ENCODE measurements at places on chromosomes 11 and 22. TPM values are rescaled to one million over a fixed set of nuclear protein-coding genes. Genes with fewer than 3 reads are reported as not detected.

DNA sequence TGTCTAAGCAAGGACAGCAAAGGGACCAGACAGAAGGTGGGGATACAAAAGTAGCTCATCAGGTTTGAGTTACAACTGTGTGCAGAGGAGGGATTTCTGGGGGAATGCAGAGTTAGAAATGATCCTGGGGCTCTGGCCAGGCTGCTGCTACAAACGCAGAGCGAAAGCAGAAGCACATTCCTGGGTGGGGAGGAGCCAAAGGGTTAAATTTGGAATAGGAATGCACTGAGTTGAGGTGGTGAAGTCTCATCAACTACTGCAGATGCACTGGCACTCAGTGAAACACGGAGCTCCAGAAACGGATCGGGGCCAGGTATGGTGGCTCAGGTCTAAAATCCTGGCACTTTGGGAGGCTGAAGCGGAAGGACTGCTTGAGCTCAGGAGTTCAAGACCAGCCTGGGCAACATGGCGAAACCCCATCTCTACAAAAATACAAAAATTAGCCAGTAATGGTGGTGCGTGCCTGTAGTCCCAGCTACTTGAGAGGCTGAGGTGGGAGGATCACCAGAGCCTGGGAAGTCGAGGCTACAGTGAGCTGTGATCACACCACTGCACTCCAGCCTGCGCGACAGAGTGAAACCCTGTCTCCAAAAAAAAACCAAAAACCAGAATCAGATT, 3.2 kb downstream of the CHKA start:
- DNase-seq, result no peak

GRCh38 chr22:49244466-49245420, 582.9 kb downstream of the BRD1 start:
- DNase-seq, result no peak

DNA sequence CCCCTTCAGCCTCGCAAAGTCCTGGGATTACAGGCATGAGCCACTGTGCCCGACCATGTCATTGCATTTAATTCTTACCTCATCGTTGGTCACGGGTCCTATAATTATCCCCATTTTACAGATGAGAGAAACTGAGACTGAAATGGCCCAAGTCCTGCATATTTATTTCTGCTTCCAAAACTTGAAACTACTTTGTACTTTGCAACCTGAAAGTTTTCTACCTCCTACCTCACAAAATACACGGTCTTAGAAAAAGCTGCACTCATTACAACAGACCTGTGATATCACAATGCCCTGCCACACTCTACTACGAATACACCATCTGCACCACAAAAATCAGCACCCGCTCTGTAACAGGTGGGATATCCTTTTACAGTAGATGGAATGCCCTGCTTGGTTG, 189.1 kb downstream of the ADAMTS15 start:
- DNase-seq, result no peak

- DNase-seq, result peak; percentile 32
Observed at GRCh38 chr22:37419969-37420685, 7.2 kb downstream of the ELFN2 start.

The GDPD4 gene
- total RNA-seq, result not detected

DNA sequence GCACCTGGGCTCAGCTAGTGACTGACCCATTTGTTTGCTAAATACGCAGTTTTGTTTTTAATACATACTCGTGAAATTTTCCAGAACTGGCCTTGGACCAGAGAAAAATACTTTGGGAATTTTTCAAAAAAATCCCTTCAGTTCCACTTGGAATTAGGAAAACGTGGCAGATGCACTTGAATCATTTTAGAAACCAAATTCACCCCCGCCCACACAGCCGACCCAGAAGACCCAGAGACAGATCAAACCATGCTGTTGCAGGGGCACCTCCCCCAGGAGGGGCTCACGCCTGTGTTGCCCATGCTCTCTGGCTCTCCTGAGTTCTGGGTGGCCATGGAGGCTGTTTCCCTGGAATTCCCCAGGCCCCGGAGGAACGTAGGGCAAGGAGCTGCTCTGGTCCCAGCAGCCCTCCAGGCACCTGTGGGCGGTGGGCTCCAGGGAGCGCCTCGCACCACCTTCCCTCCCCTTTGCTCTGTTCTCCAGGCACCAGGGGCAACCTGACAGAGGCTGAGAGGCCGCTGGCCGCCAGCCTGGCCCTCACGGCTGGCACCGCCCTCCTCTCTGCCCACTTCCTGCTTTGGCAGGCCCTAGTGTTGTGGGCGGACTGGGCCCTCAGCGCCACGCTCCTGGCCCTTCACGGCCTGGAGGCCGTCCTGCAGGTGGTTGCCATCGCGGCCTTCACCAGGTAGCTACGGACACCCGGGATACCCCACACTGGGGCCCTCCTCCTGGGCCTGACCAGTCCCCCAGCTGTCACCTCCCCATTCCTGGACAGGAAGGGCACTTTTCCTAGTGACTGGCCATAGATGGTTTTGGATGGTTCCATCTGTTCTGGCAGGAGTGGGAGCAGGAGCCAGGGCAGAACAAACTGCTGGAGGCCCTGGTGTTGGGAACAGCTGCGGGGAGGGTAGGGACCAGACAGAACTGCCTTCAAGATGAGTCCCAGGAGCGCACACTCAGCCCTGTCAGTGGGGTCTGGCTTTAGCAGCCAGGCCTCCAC, 3.3 kb upstream of the EPS8L2 start:
- no peak for DNase-seq

The FXYD2 gene
- total RNA-seq, result not detected

The FJX1 gene
- total RNA-seq, result 34.3 TPM

GRCh38 chr11:71212871-71213559, 39.4 kb downstream of the SHANK2 start:
- no peak for DNase-seq

The OMP gene
- total RNA-seq, result not detected

DNA sequence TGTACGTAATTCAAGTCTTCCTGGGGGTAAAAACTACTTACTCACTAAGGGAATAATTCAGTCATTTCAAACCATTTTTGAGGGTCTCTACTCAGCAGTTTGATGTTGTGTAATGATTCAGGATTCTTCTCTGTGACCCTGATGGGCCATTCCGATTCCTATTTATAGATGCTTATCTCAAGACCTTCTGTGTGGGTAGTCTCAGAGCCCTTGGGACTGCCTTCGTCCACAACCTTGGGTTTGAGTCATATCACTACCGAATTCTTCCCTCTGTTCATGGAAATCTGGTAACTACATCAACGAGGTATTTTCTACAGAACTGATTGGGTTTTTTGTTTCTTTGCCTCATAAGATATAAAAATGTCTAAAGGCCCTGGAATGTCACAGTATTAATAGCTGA, 14.3 kb upstream of the CBX6 start:
- no peak for DNase-seq

- no peak for DNase-seq
Observed at GRCh38 chr22:48197189-48197690, 1434.8 kb downstream of the TBC1D22A start.

DNA sequence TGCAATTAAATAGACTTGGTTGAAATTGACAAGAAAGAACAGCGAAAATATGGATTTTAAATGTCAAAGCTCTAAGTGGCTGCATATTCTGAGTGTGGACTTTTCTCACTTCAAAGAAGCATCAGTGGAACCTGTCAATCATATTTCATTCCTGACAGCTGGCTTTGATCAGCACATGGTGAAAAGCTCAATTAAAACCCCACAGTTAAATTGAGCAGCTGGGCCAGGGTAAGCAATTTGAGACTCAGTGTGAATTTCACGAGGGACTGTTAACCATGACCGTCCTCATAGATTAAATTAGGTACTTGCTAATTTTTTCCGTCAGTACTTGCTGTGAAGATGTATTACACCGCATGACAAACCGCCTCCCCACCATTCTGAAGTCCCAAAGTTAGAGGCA, 11.0 kb upstream of the OR10D3 start:
- no peak for DNase-seq

- DNase-seq, result no peak
Observed at GRCh38 chr11:126930091-126930841, 70.3 kb downstream of the KIRREL3 start.
